Stimulated activated CD8-positive, alpha-beta memory T cell treated with anti-CD3 and anti-CD28 coated beads, Interleukin-2, amount 100 ng/mL, for 1 hour (primary cell): ENCODE measurements at places on chromosomes 4 and X.

DNA sequence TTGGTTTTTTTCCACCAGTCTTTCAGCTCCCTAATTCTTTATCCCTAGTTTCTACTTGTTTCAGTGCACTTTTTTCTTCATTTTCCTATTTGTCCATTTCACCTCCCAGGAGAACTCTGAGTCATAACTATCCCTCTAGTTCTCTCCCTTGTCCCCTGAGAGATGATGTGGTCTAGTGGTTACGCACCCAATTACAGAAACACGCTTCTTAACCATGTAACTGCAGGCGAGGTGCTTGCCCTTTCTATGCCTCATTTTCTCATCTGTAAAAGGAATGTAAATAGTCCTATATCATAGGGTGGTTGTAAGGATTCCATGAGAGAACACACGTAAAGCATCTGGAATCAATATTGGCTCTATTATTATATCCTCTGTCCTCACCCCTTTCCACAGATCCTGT lies 8.8 kb upstream of the GRPR start:
- no peak for DNase-seq

- DNase-seq, result no peak
Measured at GRCh38 chr4:173135241-173135847, 33.3 kb upstream of the GALNT7 start.

DNA sequence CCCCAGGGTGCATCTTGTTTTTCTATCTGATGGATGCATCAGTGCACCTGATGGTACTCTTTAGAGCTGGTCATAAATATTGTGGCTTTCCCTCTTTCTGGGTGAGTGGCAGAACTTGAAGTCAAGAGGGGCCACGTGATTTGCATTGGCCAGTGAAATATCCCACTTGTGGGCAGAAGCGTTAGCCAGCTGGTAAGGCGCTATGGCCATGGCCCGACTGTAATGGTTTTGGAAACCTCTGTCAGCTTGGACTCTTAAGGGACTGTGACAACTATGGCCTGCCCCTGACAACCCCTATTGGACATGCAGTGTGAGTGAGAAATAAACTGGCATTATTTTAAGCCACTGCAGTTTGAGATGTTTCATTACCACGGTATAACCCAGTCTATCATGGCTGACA lies 72.8 kb downstream of the SEL1L3 start:
- no peak for DNase-seq

DNA sequence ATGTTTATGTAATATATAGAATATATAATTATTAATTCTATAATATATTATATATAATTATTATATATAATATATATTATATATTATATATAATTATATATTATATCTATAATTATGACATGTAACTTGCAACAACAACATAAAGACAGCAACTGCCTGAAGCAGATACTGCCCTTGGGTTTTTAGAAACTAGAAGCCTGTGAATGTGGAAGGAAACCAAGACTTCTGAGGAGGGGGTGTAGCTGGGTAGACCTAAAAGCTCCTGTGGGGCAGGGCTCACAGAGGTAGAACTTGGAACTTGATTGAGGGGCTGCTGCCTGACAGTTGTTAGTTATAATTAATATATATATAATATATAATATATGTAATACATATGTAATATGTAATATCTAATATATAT lies 167.2 kb upstream of the SLIT2 start:
- DNase-seq, result no peak

GRCh38 chrX:40104985-40105834 lies 7.5 kb upstream of the BCOR start:
- no peak for DNase-seq

DNA sequence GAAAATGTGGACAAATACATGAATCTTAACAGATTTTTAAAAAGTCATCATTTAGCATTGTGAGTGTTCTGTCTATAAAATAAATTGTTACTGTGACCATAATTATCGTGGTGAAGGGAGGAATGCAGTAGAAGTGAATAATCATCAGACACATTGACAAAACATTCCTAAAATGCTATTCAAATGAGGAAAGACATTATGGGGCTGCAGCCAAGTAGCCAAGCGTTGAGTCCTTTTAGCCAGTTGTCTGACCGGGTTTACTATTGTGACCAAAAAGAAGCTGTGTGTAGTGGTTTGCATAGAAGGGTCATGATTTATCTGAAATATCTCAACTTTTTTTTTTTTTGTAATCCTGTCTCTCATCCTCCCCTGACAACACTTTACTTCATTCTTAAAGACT lies 19.5 kb downstream of the WWC2 start:
- DNase-seq, result no peak

GRCh38 chr4:166823126-166823525 lies 411.2 kb downstream of the SPOCK3 start:
- no peak for DNase-seq

DNA sequence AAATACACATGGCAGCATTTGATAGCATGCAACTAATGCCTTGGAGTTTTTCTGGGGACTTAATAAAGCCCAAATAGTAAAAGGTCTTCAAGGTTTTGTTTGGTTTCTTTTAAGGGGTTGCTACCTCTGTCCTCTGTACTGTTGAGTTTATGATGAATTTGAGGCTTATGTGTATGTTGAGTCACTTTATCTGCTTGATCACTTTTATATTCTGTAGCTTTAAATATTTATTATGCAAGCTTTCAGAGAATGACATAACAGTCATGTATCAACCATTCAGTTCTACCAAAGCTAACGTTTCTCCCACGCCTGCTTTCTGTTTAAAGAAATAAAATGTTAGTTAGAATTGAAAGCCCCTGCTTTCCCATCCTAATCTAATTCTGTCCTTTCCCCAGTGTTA lies 122.2 kb downstream of the NHS start:
- no peak for DNase-seq

DNA sequence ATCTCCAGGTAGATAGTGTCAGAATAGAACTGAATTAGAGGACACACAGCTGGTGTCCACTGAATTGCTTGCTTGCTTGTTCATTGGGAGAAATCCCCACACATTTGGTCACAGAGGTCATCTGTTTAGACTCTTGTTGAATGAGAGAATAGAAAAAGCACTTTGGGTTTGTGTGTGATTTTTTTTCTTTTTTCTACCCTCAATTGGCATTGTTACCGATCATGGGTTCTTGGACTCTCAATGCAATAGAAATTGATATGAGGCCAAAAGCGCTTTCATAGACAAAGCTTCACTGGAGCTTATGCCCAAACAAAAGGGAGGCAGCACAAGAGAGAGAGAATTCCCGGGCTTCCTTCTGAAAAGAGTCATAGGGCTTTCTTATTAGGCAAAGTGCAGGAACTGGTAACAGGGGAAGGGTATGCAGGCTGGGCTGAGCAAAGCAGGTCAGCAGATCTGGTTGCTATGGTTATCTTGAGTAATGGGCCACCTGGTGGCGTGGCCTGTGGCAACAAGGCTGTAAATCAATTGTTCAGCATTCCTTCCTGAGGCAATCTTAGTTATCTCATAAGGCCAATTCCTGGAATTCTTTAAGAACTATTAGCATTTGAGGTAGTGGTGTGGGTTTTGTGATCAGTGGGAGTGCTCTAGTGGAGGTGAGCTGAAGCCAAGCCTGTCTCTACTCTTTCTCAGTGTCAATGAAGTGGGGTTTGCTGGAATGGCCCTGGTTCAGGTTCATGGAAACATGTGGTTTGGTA lies 5.3 kb upstream of the GPR82 start:
- DNase-seq, result no peak

GRCh38 chr4:24645765-24646550 lies 61.6 kb upstream of the DHX15 start:
- DNase-seq, result no peak

DNA sequence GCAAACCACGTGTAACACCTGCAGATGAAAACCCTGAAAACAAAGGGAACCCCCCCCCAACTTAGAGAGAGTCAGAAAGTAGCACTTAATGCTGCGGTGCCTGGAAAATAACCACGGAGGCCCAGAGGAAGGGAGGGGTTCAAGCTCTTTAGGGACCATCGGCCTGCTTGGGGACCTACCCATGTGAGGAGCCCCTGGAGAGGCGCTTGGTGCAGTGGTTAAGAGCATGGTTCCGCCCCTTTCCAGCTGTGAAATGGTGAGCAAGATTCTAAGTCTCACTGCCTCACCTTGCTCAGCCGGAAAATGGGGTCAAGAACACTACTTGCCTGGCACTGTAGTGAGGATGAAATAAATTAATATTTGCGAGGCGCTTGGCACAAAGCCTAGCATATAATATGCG lies 13.8 kb downstream of the SLC25A5 start:
- DNase-seq, result no peak

GRCh38 chr4:54855191-54855854 lies 197.6 kb downstream of the KIT start:
- DNase-seq, result no peak

DNA sequence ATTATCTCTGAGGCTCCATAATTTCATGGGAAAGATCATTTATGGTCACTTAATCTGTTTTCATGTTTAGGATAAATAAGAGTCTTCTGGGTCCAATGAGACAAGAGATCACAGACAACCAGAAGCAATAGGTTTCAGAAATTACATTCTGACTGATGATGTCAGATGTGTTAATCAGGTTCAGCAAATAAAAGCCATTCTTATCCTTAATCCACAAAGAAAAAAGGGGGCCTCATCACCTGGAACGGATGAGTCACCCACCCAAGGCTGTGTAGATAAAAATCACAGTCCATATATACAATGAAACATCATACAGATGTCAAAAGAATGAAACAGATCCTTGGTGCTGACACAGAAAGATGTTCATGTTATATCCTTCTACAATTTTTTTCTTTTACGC lies 36.6 kb downstream of the SYTL4 start:
- DNase-seq, result no peak

- DNase-seq, result no peak
Measured at GRCh38 chr4:85489273-85489981, 14.5 kb downstream of the ARHGAP24 start.

GRCh38 chr4:102735582-102735981 lies 25.2 kb downstream of the MANBA start:
- DNase-seq, result no peak

- DNase-seq, result no peak
Measured at GRCh38 chr4:84966382-84967242, at the start of gene WDFY3. Gene WDFY3, minus strand, starts transcription at chr4:84966690. Its CDS starts 106,099 bp downstream, at chr4:84860591.

DNA sequence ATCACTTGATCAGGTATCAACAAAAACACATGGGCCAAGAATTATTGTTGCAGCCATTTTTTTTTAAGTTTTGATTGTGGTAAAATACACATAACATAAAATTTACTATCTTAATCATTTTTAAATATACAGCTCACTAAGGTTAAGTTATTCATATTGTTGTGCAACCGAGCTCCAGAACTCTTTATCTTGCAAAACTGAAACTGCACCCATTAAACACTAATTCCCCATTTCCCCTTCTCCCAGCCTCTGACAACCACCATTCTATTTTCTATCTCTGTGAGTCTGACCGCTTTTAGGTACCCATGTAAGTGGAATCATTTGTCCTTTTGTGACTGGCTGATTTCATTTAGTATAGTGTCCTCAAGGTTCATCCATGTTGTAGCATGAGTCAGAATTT lies 126.2 kb upstream of the NDP start:
- DNase-seq, result no peak

- no peak for DNase-seq
Measured at GRCh38 chrX:16671005-16671404, 21.0 kb downstream of the S100G start.

DNA sequence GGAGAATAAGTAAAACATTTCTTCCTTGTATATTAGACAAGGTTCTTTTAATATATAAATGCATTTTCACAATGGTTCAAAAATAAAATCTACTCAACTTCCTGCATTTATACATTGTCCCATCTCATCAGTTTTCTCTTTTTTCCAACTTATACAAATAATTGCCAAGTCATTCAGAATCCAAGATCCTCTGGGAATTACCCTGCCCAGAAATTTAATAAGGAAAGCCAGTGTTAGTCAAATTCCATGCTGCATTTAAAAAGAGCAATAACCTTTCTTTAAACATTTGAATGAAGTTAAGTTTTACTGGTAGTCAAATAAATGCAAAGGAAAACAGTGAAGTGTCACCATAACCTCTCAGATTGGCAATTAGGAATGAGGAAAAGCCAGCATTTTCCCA lies 357.9 kb downstream of the PPP3CA start:
- no peak for DNase-seq

- no peak for DNase-seq
Measured at GRCh38 chr4:138863160-138863559, 152.4 kb upstream of the NOCT start.

- DNase-seq, result no peak
Measured at GRCh38 chr4:11138964-11139363, 289.7 kb downstream of the HS3ST1 start.

DNA sequence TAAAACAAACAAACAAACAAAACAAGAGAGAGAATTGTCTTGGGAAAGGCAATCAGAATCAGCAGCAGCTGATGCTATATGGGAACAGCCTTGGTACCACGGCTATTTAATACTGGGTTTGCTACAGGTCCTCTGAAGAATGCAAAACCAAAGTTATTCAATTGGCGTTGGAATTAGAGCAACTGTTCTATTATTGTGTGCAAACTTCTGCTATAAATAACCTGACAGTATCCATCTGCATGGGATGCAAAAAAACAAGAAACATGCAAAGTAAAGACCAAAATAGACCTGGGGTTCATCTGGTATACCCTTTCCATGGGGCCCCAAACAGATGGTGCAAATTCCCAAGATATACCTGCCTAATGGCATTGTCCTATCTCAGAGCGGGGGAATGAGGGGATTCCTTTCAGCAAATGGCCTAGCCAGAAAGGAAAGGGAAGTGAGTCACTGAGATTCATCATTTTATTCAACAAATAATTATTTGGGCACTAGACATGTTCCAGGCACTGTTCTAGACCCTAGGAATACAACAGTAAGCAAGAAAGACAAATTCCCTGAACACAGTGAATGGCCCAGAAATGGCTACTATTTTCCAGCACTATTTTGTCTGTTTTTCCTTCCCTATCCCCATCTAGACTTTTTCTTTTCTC lies 268.9 kb downstream of the FBXW7 start:
- DNase-seq, result no peak

DNA sequence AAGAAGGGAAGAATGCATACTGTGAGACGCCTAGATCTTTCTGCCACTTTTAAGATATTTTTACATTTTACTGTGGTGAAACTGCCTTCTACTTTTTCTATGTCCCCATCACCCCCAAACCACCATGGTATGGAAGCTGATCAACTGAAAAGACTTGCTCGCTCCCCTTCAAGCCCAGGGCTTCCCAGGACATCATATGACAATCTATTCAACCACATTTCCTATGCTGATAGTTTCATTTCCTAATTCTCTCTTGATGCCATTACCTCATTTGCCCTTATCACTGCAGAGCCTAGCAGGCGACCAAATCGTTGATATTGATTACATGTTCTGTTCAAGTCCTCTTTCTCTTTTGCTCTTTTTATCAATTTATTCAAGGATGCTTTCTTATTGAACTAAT lies 40.1 kb upstream of the KLHL34 start:
- DNase-seq, result no peak

DNA sequence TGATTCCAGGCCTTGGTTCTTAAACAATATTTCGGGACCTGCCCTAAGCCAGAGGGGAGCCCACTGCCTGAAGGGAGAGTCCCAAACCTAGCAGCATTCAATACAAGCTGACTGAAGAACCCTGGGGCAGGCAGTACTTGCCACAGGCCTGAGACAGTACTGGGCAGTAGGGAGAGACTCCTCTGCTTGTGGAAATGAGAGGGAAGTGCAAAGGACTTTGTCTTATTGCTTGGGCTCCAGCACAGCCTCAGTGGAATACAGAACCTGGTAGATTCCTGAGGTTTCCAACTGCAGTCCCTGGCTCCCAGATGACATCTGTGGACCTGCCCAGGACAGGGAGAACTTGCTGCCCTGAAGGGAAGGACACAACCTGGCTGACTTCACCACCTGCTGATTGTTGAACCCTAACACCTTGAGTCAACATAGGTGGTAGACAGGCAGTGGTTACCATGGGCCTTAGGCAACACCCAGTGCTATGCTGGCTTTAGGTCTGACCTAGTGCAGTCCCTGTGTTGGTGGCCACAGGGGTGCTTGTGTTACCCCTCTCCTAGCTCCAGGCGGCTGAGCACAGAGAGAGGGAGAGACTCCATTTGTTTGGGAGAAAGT lies 20.3 kb upstream of the ABCG2 start:
- no peak for DNase-seq
